ENCODE measurements at places on chromosomes 11 and 22. TPM values are rescaled to one million over a fixed set of nuclear protein-coding genes. Genes with fewer than 3 reads are reported as not detected.
A peak's percentile ranks its signal among the peaks of the same experiment; 100 is the strongest.

The AP1B1 gene
- 43.3 TPM for total RNA-seq

The NTM gene
- 41.5 TPM for total RNA-seq

The LMNTD2 gene
- 0.31 TPM for total RNA-seq

DNA sequence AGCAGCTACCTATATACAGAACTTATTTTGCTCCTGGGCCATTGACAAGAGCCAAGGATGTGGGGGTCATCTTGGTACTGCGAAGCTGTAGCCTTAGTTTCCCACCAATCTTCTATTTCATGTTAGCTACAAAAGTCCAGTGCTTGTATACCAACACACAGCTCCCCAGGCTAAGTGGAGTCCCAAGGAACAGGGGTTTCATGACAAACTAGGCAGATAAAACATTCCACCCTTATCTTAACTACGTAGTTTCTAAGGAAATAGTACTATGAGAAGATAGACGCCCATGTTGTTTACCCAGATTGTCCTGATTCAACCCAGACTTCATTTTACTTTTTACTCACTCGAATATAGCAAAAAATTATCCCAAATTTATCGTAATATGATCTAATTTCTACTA is 218.5 kb downstream of the DYNC2H1 start:
- DNase-seq, result no peak

- no peak for DNase-seq
Observed at GRCh38 chr11:128599729-128600128, 12.4 kb upstream of the ETS1 start.

GRCh38 chr11:85118151-85118550 is 509.0 kb downstream of the DLG2 start:
- DNase-seq, result no peak

DNA sequence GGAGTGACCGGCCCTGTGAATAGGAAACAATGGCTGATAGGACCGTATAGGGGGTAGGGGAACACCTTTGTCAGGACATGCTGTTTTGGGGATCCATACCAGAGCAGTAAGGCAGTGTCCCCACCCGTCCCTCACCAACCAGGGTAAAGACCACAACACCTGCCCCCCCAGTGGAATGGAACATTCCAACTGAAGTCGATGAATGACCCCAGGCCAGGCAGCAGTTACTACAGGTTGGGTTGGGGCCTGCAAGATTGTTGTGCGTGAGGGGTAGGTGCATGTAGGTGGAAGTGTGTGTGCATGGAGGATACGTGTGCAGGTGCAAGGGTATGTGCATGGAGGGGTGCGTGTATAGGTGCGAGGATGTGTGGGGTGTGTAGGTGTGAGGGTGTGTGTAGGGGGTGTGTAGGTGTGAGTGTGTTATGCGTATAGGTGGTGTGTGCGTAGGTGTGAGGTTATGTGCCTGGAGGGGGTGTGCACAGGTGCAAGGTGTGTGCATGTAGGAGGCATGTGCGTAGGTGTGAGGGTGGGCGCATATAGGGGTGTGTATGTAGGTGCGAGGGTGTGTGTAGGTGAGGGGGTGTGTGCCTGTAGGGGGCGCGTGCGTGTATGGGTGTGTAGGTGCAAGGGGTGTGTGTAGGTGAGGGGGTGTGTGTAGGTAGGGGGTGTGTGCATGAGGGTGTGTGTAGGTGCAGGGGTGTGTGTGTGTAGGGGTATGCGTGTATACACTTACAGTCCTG is 32.9 kb downstream of the PISD start:
- DNase-seq, result no peak

DNA sequence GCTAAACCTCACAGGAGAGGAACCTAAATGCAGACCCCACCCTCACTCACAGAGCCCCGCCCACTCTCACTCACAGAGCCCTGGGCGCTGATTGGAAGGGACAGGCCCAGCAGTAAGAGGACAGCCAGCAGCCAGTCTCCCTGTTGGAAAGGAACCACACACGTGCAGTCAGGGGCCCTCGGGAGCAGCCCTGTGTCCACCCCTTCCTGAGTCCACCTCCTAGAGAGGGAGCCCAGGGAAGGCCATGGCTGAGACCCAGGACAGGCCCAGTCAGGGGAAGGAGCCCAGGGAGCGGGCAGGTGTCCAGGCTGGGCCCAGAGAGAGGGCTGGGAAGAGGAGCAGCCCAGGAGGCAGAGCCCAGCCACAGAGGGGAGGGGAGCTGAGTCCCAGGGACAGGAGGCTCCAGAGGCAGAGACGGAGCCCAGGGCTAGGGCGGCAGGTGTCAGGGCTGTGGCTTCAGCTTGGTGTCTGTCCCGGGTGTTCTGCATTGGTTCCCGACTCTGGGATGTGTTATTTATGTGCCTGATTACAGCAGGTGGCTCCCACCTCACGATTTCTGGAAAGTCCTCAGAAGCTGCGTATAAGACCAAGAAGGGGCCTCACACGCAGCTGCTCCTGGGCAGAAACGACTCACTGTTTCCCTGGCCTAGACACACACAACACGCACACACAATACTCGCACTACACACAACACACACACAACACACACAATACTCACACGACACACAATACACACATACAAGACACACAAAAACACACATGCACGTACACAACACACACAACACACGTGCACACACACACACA is 9.0 kb upstream of the APOBEC3H start:
- DNase-seq, result peak; percentile 70

DNA sequence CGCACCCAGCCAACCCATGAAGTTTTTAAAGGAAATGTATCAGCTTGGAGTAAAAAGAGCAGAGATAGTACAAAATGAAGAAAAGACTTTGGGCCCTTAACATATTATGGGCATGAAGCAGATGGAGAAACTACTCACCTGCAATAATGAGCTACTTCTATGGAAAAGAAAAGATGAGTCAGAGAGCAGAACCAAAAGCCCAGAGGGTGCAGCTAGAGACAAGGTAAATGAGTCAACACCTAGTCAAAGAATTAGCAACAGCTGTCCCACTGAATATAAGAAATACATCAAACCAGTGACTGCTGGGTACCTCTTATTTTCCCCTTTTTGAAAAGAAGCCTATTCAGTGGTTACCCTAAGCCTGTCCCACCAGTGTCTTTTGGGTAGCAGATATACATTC is 61.8 kb downstream of the RPL27A start:
- DNase-seq, result no peak

DNA sequence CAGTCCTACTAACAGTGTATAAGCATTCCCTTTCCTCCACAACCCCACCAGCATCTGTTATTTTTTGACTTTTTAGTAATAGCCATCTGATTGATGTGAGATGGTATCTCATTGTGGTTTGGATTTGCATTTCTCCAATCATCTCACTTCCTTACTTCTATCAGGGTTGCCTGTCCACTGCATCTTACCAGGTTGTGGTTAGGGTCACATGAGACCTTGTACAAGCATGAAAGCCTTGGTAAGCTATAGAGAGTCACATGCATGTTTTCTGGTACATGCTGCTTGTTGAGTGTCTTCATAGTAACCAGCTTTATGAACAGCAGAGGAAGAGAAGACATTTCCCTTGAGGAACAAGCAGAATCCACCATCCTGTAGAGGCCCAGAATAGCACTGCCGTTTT is 102.9 kb upstream of the PAX6 start:
- DNase-seq, result no peak
